EL (cell line): ENCODE measurements at places on chromosomes 1 and 21.

- no peak for DNase-seq
Measured at GRCh38 chr1:182248721-182249120, 142.9 kb downstream of the GLUL start.

DNA sequence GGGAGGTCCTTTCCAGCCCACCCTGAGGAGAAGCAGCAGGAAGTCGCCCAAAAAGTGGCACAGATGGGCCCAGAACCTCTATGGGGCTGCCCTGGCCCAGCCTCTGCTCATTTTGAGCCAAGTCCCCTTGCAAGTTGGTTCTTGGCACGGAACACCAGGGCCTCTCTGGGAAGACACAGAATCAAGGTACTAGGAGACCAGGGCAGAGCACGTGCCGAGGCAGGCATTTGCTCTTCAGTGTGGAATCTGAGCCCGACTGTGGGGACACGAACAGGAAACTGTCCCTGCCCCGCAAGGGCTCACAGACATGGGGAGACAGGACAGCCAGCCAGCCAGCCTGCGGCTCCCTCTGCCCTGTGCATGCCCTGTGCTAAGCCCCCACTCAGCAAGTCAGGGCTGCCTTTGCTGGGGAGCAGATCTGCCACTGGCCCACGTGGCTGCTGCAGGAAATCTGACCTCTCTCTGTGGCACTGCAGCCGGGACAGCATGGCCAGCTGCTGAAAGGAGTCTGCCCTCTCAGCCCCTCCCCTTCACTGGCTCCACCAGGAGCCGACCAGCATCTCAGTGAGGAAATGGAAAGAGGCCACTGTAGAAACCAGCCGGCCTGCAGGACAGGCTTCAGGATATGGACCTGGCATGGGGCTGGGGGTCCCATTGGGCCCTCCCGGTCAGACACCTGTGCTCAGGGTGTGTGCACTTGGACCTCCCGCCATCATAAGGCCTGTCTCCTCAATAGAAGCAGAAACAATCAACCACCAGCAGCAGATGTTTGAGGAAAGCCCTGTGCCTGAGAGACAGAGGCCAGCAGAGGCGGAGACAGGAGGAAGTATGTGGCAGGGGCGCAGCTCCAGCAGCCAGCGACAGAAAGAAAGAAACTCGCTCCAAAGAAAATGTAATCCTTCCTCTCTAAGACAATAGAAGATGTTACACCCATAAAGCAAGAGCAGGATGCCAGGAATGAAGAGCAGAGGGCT is 3.7 kb downstream of the ARHGEF16 start:
- no peak for DNase-seq

DNA sequence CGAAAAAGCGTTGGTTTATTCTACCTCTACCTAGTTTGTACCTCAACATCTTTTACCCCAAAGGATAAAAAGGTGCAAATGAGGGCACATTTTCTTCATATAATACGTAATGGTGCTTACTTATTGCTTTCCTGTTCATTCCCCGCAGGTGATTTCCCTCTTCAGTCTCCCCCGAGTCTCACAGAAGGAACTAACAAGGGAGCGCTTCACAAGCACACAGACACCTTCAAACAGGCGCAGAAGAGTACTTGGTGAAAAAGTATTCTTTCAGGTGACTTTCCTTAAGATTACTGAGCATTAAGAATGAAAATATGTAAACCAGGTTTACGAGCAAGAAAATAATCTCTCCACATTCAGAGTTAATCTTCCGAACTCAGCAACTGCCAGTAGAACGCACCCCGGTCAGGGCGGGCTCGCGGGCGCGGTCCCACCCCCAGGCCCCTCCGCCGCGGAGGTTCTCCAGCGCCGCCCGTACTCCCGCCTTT is 511 bp upstream of the RABGAP1L start:
- no peak for DNase-seq

GRCh38 chr1:154821083-154821482 is 49.0 kb downstream of the KCNN3 start:
- no peak for DNase-seq

DNA sequence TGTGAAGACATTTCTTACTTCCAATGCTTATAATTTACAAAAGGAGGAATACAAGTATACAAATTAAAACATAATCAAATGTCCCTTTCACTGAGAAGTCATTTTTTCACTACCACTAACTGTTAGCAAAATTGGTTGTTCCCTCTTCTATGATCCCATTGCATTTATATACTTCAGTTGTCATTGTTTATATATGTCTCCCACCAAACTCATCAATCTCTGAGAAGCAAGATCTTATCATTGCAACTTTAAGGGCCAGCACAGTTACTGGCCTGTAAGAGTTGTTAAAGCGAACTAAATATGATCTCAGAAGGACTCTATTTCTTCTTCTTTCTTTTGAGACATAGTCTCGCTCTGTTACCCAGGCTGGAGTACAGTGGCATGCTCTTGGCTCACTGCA is 223.3 kb upstream of the DMRTA2 start:
- no peak for DNase-seq

DNA sequence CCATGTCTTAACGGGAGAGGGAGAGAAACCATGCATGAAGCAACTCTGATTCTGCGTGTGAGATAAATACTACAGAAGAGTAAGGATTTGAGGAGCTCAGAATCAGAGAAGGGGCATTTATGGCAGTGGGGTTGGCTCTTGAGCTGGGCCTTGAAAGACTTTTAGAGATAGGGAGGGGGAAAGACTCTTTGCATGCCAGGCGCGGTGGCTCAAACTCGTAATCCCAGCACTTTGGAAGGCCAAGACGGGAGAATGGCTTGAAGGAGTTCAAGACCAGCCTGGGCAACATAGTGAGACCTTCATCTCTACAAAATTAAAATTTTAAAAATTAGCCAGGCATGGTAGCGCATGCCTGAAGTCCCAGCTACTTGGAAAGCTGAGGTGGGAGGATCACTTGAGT is 672 bp downstream of the ARMH1 start:
- DNase-seq, result no peak

- no peak for DNase-seq
Measured at GRCh38 chr1:219428651-219429050, 184.3 kb downstream of the ZC3H11B start.

DNA sequence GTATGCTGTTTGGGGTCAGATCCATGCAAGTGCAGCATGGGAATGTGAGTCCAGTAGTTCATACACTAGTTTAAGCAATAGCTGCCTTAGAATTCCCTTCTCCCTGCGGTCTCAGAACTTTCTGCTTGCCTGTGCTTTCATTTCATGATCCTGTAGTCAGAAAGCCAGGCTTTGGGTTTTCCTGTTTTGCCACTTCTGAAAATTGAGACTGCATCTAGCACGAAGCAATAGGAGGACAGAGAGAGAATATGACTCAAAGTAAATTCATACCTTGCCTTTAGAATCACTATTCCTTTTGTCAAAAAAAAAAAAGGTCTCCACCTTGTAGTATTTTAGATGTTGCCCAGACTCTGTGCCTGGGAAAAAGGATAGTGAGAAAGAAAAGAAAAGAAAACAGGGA is 161.2 kb upstream of the SNX7 start:
- DNase-seq, result no peak

DNA sequence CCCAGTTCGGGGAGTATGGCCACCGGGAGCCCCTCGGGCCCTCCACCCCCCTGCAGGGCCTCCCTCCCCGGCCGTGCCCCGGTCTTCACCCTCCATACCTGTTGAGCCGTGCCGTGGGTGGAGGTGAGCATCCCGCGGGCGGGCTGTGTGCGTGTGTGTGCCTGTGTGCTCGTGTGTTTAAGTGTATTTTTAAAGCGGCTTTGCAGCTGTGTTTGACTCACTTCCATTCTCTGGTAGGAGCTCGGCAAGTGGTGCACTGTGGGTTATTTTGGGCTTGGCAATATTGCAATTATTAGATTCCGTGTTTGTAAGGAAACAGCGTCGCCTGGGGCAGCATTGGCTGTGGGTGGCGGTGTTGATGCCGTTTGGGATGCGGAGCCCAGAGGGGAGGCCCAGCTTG is 20.3 kb upstream of the PLCH2 start:
- DNase-seq, result no peak

DNA sequence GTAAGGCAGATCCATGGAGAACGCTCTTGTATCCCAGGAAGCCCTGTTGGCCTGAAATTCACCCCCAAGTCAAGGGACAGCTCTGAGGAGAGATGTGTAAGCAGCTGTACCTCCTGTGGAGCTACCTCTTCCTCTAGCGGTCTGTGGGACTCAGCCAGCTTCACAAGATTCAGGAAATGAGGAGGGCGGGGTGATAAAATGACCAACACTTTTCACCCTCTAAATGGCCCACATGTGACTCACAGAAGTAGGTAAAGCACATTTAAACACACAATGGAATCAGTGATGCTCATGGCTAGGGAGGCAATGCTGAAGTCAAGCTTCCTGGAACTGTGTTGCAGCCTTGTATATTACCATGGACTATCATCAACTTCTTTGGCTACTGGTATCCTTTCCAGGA is at the start of gene SH2D1B:
SH2D1B (minus strand) TSS at position 135 of the 400 bp plus-strand sequence; CDS start at position 15, 120 bp downstream.
- DNase-seq, result no peak

DNA sequence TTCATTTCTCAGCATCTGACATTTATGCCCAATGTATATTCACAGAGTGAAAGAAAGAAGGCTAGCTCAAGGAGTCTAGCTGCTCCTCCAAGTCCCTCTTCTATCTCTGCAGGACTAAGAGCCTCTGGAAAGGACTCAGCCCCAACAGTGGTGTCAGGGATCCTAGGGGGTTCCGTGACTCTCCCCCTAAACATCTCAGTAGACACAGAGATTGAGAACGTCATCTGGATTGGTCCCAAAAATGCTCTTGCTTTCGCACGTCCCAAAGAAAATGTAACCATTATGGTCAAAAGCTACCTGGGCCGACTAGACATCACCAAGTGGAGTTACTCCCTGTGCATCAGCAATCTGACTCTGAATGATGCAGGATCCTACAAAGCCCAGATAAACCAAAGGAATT is 3.7 kb downstream of the LY9 start:
- DNase-seq, result no peak

DNA sequence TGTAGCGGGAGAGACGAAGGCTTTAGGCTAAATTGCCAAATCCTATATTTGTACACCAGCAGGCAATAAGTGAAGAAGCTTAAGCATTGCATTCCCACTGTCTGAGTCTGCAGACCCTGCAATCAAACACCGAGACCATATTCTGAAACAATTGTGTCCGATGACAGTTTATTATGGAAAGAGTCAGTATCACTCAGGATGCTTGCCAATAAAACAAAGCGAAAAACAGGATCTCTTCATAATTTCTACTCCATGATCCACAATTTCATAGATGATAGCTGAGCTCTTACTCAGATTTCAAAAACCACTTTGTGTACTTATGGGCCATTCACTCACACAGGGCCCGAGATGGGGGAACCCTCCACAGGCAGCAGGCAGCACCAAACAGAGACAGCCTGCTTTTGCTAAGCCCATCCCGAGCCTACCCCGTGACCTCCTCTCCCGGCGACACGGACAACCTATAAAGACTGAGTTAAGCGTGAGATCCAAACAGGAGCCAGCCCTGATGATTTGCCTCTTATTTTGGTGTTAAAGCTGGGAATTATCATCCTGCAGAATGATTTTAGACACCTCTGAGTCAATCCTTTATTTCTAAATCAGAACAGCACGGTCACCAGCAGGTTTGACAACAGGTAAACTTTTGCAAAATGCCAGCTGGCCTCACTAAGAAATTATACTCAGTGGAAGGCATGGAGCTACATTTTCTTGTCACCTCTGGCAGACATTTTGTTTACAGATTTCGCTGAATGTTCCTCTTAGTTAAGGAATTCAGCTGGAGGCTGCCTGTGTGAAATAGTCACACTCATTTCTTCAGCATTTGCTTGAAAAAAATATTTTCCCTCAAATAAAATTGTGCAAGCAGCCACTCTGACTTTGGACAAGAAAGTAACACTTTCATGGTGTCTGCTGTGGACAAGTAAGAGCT is 212.4 kb downstream of the GPATCH2 start:
- no peak for DNase-seq

- DNase-seq, result no peak
Measured at GRCh38 chr1:5707566-5708345, 284.5 kb downstream of the NPHP4 start.

DNA sequence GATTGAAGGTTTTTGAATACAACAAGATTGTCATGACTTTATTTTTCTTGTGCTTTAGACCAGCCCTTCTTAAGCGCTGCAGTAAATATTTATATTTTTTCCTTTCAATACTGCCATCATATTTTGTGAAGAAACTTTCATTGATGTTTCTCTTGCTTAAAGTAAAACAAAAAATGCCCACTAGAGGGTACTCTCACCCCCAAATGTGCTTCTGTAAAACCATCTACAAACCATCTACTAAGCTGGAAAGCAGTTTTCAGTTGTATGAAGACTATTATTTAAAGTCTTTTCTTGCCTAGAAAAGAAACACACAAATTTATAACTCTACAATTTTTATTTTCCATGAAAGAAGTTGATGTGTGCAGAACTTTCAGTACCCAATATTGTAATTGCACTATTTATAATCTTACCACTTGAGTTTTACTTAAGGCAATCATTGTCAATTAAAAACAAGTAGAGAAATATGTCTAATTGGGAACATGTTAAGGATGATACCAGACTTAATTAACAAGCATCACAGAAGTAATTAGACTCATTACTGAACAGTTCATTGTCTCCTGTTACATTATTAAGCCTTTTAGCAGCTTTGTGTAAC is 10.7 kb downstream of the LEPR start:
- DNase-seq, result peak; percentile 60

GRCh38 chr1:60055336-60055735 is 18.2 kb downstream of the C1orf87 start:
- DNase-seq, result peak; percentile 10

- no peak for DNase-seq
Measured at GRCh38 chr1:57336793-57337192, 87.1 kb downstream of the DAB1 start.

- DNase-seq, result no peak
Measured at GRCh38 chr1:57868239-57868638, 444.4 kb upstream of the DAB1 start.

- DNase-seq, result peak; percentile 25
Measured at GRCh38 chr1:207962716-207963426, 51.9 kb upstream of the CD34 start.

- no peak for DNase-seq
Measured at GRCh38 chr1:7550981-7551380, 220.1 kb upstream of the VAMP3 start.

- DNase-seq, result no peak
Measured at GRCh38 chr21:44763050-44763378, 38.6 kb downstream of the UBE2G2 start.

DNA sequence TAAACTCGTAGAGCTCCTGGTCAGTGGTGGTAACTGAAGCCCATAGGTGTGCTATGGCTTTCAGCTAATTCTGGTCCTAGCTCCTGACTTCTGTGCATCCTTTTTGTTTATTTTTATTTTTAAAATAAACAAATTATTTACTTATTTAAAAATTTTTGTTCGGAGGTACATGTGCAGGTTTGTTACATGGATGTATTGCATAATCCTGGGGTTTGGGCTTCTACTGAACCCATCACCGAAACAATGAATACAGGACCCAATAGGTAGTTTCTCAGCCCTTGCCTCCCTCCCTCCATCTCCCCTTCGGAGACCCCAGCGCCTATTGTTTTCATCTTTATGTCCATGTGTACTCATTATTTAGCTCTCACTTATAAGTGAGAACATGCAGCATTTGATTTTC is 143.8 kb downstream of the URB2 start:
- DNase-seq, result no peak
